ENCODE measurements at places on chromosomes 13 and 19.
A peak's percentile ranks its signal among the peaks of the same experiment; 100 is the strongest.

DNA sequence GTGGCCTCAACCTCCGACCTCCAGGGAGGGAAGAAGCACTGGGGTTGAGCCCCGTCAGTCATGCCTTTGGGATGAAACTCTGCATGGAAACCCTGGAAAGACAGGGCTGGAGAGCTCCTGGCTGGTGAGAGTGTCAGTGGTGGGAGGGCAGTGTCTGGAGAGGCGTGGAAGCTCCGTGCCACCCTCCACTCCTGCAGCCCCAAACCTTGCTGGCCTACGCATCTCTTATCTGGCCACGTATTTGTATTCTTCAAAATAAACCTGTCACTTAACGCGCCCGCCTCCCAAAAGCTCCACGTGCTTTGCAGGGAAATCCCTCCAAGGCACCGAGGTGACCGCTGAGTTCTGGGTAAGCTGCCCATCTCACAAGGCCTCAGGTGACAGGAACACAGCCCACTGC lies 84.3 kb downstream of the TEX29 start:
- no peak for DNase-seq

DNA sequence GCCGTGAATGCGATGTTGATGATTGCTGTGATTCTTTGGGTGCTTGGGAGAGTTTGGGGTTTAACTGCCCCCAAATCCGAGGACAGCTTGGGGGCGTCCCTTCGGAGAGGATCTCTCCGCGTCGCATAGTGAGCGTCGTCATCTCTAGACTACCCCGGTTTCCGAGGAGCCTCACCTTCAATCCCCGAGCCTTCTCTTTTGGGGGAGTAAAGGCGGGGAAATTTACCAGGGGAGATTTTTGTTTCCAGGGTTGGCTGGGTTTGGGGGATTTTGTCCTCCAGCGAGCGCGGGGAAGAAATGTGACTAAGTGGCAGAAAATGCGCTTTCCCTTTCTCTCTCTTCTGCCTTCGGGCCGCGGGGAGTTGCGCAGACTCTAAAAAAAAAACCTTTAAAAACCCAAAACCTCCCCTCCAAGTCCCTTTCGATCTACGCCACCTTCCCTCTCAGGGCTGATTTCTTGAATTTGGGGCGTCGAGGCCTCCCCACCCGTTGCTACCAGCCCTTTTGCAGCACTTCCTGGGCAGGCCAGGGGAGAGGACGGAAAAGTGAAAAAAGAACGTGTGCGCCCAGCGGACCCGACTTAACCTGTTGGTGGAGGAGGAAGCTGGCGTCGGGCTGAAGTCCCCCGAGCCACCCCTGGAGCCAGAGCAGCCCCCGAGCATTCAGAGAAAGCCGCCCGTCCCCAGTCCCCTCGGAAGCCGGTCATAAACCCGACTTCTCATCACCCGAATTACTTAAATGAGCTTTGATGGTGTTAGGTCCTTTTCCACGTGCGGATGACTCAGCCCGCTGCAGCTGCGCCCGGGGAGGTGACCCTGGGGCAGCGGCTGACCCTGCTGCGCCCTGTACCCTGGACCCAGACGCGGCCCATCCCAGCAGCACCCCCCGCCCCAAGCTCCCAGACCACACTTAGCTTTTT lies 17.7 kb downstream of the NFIX start:
- peak; percentile 90 for DNase-seq

DNA sequence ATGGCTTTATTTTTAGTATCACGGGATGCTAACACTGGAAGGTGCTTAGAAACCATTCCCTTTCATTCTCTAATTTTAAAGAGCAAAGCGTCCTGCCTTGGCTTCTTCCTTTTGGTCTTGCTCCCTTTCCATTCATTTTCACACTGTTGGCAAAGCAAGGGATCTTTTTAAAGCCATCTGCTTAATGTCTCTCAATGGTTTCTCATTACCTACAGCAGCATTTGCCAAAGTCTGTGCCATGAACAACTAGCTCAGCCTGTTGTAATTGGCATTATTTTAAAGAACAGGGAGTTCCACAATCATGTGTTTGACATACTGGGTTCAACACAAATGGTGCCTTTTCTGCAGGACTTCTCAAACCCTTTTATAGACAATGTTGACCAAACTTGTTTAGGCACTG lies 444.3 kb downstream of the GPC6 start:
- DNase-seq: no peak

GRCh38 chr13:43319617-43320444 lies 296.4 kb downstream of the DNAJC15 start:
- DNase-seq: no peak

- DNase-seq: no peak
Observed at GRCh38 chr13:67204764-67205163, 25.4 kb downstream of the PCDH9 start.

DNA sequence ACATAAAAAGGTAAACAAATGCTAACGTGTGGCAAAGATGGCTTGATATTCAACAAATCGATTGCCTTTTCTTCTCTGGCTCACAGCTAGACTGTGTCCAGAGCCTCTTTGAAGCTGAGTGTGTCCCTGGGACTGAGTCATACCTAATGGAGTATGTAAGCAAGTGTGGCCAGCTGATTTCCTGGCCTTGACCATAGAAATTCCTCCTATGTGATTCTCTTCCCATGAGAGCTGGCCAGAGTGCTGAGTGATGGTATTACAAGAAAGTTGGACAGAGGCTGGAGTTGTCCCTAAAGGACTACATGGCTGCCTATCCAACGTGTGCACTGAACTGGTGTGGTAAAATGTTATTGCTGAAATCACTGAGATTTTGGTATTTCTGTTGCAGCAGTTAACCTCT lies 320.1 kb upstream of the SLC10A2 start:
- no peak for DNase-seq

GRCh38 chr13:50080911-50081678 lies 65.9 kb downstream of the KCNRG start:
- peak; percentile 56 for DNase-seq

- no peak for DNase-seq
Observed at GRCh38 chr19:7718668-7719067, 13.2 kb downstream of the CLEC4G start.

DNA sequence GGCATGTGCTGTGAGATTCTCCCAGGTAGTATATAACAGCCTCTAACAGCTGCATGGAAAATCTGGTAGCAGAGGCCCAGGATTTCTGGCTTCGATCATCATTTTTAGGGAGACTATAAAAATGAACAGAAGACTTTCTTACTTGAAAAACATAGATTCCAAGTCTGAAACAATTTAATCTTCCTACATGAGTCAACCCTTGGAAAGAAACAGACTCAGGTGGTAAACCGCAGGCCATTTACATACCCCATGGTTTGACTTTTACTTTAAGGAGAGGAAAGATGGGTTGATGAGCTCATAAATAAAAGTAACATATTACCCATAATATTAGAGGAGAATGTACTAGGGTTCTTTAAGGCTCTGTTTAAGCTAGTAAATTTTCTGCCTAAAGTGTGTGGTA lies 121.6 kb downstream of the CYSLTR2 start:
- no peak for DNase-seq

DNA sequence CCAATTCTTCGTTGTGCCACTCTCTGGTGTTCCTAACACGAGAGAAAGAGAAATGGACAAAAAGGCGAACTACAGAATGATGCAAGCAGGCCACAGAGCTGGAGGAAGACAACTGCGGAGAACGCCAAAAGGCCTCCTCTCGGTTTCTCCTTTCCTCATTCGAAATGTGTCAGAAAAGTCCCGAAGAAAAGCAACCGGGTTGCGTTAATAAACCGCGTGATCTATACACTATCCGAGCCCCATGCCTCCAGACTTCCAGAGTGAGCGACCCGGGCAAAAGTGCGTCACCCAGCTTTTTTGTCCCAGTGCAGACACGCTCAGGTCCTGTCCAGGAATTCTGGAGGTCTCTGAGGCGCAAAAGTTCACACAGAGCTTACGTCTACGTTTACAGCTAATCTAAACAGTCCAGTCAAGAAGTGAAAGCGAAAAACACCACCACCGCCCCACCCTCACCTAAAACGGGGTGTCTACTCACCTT lies 413 bp downstream of the N4BP2L2 start:
- peak; percentile 94 for DNase-seq

GRCh38 chr19:28472843-28473242 lies 740.1 kb downstream of the UQCRFS1 start:
- DNase-seq: peak; percentile 71

Measured in suppressor macrophage treated with lipopolysaccharide for 1 hour (primary cell).